Activated effector memory CD4-positive, alpha-beta T cell treated with Interleukin-2 at 50 U/mL for 16 hours (primary cell): ENCODE measurements at places on chromosomes 12 and 14.

GRCh38 chr12:101829639-101830366 is 956 bp downstream of the GNPTAB start:
- DNase-seq, result no peak

GRCh38 chr12:28793581-28794151 is 355.4 kb upstream of the FAR2 start:
- no peak for DNase-seq

DNA sequence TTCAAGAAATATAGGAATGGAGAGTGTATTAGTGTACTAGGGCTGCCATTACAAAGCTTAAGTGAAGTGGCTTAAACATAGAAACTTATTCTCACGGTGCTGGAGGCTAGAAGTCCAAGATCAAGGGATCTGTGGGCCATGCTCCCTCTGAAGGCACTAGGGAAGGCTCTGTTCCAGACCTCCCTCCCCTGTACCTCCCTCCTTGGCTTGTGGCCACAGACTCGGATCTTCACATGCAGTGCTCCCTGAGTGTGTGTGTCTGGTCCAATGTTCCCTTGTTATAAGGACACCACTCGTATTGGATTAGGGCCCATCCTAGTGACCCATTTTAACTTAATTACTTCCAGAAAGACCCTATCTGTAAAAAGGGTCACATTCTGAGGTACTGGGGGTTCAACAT is 225.6 kb downstream of the VRK1 start:
- DNase-seq, result no peak

DNA sequence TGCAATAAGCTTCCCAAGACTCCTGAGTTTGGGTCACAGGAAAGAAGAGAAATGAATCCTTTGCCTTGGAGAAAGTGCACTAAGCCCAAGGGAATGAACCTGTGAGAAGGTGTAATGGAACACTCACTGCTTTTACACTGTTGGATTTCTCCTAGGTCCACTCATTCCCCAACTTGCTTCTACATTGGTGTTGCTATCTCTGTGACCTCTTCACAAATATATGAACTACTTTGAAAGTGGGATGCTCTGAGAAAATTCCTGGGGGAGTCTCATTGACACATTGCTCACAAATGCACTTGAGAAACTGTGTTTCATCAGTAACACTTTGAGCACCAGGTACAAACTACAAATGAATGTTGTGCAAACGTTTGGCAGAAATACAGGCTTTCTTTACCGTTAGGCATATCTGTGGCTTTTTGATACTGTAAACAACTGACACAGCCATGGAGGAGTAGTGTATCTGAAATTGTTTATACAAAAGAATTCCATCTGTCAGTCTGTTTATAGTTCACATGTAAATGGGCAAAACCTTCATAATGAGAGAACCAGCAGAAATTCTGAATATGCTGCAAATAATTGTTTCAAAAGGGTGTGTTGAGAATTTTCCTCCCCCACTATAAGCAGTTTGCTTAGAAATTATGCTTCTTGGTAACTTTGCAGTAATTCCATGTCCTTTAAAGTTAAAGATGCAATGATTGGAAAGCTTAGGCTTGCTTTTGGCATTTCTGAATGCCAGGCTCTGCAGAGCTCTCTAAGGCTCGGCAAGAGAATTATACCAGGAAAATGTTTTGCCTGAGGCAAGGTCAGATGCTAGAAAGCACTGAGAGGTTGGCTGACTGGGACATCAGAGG is 348.5 kb upstream of the DDHD1 start:
- no peak for DNase-seq

DNA sequence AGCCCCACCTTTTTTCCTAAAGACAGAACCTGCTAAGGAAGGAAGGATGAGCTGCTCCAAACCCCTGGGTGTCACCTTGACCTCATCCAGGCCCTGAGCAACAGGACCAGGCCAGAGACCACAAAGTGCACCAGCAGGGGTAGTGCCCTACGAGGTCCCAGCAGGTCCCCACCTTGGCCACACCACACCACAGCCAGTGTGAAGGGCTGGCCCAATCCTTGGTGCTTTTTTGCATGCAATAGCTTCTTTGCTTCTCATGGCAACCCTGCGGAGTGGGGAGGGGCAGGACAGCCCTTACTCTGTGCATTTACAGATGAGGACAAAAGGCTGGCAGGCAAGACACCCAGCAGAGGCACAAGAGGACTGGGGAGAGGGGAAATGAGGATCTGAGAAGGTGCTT is 352.6 kb downstream of the BCL11B start:
- DNase-seq, result no peak

DNA sequence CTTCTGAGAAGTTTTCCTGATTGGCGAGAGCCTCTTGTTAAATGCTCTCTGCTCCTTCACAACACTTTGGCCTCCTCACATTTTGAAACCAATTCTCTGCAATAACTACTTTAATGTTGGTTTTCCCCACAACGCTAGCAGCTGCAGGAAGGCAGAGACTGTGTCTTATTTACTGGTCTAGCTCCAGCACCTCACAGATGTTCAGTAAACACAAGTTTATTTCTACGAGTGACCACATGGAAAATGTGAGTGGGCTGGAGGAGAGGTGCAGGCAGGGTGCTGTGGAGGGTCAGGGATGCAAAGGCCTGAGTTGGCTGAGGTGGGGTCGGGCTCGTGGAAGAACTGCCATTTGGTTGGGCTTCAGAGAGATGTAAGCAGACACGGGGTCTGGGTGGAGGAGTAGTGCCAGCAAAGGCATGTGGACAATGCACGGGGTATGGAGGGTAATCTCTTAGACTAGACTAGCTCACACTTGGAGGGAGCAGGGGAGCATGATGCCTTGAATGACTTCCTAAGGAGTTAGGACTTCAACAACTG is 117.4 kb upstream of the RTL1 start:
- no peak for DNase-seq

DNA sequence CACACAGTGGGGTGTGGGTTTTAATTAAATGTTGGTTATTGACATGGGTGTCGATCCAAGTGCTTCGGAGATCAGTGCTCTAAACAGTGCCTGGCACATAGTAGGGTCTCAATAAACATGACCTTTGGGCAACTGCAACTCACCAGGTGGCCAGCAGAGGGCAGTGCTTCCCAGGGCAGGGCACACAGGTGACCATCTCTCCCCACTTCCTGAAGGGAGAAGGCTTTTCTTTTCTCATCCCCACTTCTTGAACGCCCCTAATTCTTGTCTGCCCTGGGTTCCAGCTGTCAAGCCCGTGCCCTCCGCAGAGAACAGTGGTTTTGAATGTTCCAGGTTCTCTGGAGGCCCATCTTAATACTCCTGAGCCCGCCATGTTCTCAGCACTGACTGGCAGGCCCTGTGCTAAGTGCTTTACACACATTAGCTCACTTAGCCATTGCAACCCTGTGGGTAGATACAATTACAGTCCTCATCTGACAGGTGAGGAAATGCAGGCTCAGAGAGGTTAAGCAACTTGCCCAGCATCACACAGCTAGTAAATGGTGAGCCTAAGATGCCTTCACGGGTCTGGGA is 16.3 kb downstream of the RAPGEF3 start:
- DNase-seq, result peak; percentile 55

- no peak for DNase-seq
These were observed 295.9 kb downstream of the ZFP36L1 start for GRCh38 chr14:68497011-68497410.

DNA sequence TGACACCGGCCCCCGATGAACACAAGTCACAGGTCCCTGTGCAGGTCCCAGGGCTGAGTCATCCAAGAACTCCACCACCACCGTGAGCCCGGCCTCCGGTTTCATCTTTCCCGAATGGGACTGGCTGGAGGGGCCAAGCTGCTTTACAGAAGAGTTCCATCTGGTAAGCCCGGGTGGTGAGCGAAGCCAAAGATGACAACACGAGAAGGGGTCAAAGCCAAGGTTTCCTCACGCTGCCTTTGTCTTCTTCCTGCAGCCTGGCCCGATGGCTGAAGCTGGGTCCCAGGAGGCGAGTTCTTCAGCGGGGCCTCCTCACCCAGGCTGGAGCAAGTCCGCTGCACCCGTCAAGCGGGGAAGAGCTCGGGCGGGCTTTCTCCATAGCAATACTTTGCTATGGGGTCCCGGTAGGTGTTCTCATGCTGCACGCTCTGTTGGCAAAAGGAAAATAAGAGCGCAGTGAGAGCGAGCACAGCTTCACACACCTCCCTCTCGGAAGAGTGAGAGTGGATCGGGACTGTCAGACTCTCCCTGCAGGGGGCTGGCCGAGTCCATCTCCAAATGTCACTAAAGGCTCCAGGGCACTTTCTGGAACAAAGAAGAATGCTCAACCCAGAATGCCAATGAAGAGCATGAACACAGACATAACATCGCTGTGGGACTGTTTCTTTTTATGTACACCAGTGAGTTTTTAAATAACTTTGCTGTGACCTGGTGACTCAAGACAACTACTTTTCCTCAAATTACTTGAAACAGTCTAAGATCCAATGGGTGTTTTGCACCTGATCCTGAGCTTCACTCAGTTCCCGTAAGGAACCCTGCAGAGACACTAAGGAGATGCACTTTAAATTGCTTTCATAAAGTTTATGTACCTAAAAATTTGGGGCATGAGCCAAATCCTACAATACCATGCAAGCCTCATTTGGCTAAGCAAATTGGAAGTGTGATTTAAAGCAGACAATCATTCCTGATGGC is 20.1 kb downstream of the SPRING1 start:
- DNase-seq, result no peak

GRCh38 chr12:1833596-1834028 is 13.2 kb downstream of the LRTM2 start:
- DNase-seq, result no peak
